ENCODE measurements at places on chromosomes 12 and 14.

- no peak for DNase-seq
Measured at GRCh38 chr12:126424696-126425095, 1359.5 kb downstream of the AACS start.

- DNase-seq, result no peak
Measured at GRCh38 chr12:26172539-26172938, 22.8 kb upstream of the SSPN start.

GRCh38 chr14:50053935-50054334 lies 62.4 kb downstream of the VCPKMT start:
- no peak for DNase-seq

DNA sequence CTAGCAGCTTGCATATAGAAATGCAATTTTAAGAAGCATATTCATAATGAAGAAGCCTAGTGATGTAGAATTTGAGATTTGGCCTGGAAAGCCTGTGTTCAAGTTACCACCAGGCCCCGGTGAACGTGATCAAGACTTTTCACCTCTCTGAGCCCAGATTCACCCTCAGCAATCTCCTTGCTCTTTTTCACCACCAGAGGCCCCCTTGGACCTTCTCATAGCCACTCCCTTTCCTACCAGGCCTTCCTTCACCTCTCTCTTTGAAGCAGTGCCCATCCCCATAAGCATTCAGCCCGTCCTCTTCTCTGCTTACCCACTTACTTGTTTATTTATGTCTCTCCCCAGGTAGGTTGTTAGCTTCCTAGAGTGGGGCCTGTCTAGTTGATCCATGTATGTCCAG lies 1280.9 kb downstream of the AACS start:
- DNase-seq, result no peak

GRCh38 chr14:60195179-60195810 lies 30.1 kb upstream of the DHRS7 start:
- DNase-seq, result no peak

DNA sequence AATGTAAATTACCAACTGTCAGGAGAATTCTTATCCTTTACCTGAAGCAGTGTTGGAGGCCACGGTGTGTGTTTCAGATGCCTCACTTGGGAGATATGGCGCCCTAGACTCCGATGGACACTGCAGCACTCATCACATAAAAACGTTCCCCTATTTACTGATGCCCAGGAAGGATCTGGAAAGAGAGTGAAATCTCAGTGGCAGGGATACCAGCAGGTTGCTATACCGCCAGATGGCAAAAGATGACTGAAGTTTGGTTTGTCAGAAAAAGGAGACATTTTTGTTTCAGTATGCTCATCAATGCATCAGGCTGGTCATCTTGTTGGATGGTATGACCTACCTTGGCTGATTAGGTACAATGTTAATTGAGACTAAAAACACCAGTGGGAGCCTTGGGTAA lies 4.6 kb downstream of the GIT2 start:
- no peak for DNase-seq

DNA sequence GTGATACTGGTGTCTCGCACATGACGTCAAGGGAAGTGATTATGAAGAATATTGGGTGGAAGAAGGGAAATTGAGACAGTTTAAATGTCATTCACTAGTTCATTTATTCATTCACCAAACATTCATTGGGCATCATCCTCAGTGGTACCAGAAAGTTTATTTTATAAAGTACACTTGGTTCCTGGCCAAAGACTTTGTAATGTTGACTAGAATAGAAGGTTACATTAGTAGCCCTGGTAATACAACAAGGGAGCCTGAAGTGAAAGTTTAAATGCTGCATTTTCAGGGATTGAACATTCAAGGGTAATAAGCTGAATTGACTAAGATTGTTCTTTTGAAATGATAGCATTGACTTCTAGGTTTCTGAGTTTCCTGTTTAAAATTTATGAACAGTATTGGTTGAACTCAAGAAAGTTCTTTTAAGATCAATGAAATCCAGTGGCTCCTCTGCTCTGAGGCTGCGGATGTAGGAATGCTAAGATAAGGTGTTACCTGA lies 236.8 kb upstream of the BTG1 start:
- no peak for DNase-seq

DNA sequence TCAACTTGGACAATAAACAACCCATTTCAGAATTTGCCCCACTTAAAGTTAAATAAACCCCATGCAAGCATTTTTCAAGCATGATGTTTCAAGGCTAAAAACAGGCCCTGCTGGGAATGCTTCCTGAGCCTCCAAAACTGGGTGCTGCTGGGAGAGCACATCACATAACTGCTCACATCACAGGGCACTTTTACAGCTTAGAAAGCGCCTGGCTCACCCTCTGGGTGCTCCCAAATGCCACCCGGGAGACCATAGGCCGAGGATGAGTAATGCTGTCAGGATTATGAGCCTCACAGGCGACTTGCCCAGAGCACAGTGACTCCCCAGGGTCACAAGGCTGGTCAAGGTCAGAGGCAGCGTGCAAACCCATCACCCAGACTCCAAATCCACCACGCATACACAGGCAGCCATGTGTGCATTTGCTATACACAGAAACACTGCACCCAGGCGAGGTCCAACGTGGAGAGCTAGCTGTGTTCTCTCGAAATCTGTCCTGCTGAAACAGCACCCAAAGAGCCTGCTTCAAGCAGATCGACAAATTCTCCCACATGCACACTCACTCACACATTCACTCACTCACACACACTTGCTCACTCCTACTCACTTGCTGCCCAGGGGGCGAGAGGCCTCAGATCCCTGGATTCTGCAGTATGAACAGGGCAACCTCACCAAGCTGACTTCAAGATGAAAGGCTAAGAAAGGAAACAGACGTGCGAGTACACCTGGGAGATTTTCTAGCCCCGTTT lies 58.7 kb downstream of the ITPK1 start:
- DNase-seq, result no peak

DNA sequence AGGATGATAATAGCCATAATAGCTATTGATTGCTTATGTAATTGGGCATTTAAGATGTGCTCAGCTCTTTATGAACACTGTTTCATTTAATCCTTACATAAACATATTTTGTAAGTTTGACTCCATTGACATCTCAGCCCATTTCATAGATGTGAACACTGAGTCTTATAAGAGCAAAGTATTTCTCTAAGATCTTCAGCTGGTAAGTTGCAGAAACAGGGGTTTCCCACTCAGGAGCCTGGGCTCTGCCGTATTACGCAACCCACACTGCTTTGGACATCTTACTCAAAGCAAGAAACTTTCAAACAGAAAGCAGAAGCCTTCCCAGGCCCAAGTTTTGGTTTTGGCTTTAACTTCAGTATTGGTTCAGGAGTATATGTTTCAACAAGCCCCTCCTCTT lies 705.1 kb downstream of the MED13L start:
- no peak for DNase-seq

DNA sequence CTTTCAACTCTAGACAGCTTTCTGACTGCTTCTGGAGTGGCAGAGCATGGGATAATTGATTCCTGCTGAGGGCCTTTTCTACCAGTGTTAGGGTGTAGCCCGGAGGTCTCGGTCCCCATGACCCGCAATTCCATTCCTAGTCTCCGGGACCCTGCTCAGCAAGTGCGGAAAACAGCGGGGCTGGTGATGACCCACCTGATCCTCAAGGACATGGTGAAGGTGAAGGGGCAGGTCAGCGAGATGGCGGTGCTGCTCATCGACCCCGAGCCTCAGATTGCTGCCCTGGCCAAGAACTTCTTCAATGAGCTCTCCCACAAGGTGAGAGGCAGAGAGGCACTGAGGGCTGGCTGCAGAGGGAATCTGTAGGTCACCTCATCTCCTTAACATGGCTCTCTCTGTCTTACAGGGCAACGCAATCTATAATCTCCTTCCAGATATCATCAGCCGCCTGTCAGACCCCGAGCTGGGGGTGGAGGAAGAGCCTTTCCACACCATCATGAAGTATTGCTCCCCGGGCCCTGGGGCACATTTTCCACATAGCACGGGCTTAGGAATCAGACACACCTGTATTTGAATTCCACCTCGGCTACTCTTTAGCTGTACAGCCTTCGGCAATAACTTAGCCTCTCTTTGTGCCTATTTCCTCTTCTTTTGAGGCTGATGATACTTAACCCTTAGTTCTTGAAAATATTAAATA lies 5.6 kb upstream of the GAPDH start:
- DNase-seq, result no peak

GRCh38 chr14:23319746-23320583 lies 1.3 kb upstream of the PABPN1 start:
- DNase-seq, result no peak

- no peak for DNase-seq
Measured at GRCh38 chr14:72111911-72112310, 179.7 kb downstream of the RGS6 start.

DNA sequence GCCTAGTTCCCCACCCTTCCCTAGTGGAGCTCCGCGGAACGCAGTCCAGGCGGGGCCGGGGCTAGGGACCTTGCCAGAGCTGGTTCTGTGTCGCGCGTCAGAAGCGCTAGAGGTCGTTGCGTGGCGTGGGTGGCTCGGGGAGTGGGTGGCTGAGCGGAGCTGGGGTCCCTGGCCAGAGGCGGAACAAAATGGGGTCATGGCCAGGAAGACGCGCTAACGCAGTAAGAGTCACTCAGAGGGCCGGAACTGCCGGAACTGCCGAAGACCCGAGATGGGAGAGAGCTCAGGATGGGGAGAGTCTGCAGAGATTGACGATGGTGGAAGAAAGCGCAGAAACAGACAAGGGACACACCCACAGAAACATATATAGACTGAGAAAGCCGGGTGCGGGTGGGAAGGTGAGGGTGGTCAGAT lies 4.8 kb downstream of the DGKA start:
- no peak for DNase-seq

DNA sequence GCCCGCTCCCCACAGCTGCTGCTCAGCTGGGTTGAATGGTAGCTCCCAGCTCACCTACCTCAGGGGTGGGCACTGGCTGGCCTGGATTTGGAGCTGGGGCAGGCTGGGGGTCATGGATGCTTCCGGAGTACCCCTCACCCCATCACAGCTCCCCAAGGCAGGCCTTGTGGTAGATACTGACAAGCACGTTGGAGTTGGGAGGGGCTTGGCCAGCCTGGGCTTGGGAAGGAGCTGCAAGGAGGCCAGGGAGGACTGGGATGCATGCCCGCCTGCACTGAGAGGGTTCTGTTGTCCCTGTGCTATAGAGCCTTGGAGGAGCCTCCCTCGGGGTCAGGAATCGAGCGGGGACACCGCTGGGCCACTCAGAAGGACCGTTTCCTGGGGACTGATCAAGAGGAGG lies 14.2 kb downstream of the TMEM63C start:
- peak; percentile 78 for DNase-seq

GRCh38 chr12:46174061-46174662 lies 94.7 kb downstream of the SLC38A1 start:
- DNase-seq, result no peak

GRCh38 chr12:19088606-19089005 lies 40.9 kb upstream of the PLEKHA5 start:
- DNase-seq, result no peak

GRCh38 chr12:120718055-120718454 lies 7.6 kb upstream of the ACADS start:
- DNase-seq, result no peak

GRCh38 chr14:103319422-103319821 lies 14.6 kb upstream of the EIF5 start:
- DNase-seq, result no peak

Data from posterior cingulate gyrus (tissue), 11 donors.